Omental fat pad (tissue), 4 donors: ENCODE measurements at places on chromosomes 6 and 20. TPM values are rescaled to one million over a fixed set of nuclear protein-coding genes. Genes with fewer than 3 reads are reported as not detected.

GRCh38 chr20:9482180-9482579 is 32.2 kb upstream of the LAMP5 start:
- DNase-seq: no peak

- no peak for DNase-seq
These were observed 213.5 kb upstream of the KCNG1 start for GRCh38 chr20:51236421-51236820.

- no peak for DNase-seq
These were observed 524.6 kb upstream of the NOX3 start for GRCh38 chr6:155980014-155980767.

GRCh38 chr20:63815615-63816253 is 15.3 kb downstream of the ZBTB46 start:
- DNase-seq: no peak

Gene COL10A1
- not detected for total RNA-seq
